NCI-H2081 (cell line): ENCODE measurements at places on chromosomes 4 and X.
A peak's percentile ranks its signal among the peaks of the same experiment; 100 is the strongest.

DNA sequence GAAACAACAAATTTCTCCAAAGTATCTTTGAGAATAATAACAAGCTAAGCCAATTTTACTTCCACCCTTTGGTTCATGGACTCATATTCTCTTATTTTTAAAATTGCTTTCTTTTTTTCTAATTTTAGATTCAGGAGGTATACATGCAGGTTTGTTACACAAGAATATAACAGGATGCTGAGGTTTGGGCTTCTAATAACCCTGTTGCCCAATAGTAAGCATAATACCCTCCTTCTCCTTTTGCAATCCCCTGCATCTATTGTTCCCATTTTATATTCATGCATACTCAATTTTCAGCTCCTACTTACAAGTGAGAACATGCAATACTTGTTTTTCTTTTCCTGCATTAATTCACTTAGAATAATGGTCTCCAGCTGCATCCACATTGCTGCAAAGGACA, 202.3 kb upstream of the FSTL5 start:
- DNase-seq, result no peak

- DNase-seq, result no peak
Observed at GRCh38 chrX:151396042-151396824, 773 bp upstream of the VMA21 start.

DNA sequence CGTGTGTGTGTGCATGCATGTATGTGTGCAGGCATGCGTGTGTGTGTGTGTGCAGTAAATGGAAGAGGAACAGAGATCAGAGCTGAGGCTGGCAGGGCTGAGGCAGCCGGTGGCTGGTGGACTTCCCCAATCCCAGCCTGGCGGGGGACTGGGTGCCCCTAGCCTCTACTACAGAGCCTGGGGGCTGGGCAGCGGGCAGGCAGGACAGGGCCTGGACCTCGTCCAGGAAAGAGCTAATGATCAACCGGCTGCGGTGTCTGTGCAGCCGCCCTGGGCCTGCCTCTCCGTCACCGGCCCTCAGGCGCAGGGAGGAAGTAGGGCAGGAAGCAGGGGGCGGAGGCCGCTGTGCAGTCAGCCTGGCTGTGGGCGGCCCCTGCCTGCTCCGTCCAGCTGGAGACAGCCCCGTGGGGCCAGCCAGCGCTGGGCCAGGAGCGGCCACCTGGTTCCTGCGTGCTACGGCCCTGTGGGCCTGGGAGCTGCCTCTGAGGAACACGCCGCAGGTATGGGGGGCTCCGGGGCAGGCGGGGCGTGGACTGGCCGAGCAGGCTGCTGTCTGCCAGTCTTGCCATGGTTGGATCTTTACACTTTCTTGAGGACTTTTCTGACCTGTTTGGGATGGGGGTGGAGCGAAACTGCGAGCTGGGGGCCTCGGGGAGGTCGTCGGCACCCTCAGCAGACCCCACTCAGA, at the start of gene SH3TC1:
Gene SH3TC1 (plus strand): TSS at position 385 of the 688 bp plus-strand sequence. CDS start 5,905 bp downstream, outside the sequence.
- peak; percentile 84 for DNase-seq

DNA sequence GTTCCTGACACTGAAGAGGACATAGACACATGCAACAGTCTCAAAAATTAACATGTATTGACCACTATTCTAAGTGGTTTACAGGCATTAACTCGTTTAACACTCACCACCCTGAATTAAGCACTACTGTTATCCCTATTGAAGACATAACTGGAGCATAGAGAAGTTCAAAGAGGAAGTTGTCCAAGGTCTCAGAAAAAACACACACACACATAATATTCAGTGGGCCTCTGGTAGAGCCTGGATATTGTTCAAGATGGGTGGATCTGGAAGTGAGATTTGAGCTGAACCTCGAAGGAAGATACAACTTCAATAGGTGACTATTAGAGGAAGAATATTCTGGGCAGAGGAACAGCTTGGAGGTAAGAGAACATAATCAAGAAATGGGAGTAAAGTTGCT, 334.9 kb downstream of the HNRNPD start:
- DNase-seq, result no peak

DNA sequence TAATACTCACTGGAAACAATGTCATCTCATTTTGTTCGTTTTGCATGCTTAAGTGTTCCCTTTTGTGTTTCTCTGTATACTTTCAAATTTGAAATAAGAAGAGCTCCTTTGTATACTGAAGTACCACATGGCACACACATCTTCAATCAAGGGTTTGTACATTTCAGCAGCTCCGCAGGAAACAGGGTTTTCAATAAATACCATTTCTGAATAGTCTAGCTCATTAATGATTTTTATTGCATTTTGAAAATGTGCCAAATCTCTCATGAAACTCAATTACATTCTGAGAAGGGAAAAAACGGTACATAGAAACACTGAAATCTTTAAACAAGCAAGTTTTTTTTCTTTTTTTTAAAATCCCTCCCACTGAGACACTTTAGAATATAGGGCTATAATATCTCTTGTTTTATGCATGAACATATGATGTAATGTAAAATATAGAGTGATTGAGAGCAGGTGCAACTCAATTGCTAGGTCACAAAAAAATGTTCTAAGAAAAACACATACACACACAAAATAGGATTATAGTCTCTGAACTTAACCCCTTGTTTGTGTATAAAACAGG, 914.2 kb upstream of the PCDH7 start:
- DNase-seq, result peak; percentile 19

- DNase-seq, result no peak
Observed at GRCh38 chrX:1941321-1941720, 326.5 kb downstream of the ASMT start.

GRCh38 chrX:153304988-153305736, 16.4 kb downstream of the PNMA6F start:
- DNase-seq, result no peak

GRCh38 chr4:24496597-24496996, 87.8 kb downstream of the DHX15 start:
- DNase-seq, result no peak

DNA sequence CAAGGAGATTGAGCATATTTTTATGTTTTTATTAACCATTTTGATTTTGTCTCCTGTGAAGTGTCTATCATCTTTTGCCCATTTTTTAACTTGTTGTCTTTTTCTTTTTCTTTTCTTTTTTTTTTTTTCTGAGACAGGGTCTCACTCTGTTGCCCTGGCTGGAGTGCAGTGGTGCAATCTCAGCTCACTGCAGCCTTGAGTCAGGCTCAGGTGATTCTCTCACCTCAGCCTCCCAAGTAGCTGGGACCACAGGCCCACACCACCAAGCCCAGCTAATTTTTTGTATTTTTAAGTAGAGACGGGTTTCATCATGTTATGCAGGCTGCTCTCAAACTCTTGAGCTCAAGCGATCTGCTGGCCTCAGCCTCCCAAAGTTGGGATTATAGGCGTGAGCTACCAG, 4.6 kb upstream of the ADD1 start:
- DNase-seq, result no peak

GRCh38 chr4:180717451-180718033, 1525.7 kb upstream of the TENM3 start:
- no peak for DNase-seq

DNA sequence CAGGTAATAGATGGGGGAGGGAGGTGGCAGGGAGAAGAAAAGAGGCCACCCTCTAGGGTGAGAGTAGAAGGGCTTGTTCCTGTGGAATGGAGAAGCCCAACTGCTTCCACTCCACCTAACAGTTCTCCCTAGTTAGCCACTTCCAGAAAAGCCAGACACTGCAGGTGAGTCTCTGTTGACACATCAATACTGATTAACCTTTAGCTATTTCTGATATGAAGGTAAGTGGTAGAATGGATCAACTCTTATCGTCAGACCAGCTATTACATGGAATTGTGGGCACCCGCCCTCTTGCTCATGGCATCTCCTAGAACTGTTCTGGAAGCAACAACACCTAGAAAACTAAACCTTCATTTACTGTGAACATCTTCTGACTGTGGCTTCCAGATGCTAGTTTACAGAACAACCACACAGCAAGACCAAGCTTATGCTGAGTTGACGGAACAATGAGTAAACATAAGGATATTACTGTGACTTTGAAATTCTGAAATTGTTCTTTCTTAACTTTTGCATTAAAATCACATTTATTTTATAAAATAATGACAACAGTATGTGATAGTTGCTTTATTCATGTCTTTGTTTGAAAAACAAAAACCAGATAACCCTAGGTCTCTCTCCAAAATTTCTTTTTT, 44.7 kb downstream of the ANXA3 start:
- DNase-seq, result no peak

DNA sequence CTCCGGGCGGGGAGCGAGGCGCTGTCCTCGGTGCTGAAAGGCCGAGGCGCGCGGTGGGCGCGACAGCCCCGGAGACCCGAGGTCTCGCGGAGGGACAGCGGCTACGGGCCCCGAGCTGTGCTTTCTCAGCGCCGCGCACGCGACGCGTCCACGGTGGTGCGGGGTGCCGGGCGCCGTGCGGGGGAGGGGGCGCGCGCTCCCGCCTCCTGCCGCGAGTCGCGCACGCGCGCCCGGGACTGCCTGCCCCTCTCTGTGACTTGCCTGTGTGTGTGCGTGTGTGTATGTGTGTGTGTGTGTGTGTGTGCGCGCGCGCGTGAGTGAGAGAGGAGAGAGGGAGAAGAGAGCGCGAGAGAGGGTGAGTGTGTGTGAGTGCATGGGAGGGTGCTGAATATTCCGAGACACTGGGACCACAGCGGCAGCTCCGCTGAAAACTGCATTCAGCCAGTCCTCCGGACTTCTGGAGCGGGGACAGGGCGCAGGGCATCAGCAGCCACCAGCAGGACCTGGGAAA, at the start of gene GRIA2:
Gene GRIA2 (plus strand): TSS at position 358 of the 511 bp plus-strand sequence. CDS start 315 bp downstream, outside the sequence.
- peak; percentile 72 for DNase-seq

DNA sequence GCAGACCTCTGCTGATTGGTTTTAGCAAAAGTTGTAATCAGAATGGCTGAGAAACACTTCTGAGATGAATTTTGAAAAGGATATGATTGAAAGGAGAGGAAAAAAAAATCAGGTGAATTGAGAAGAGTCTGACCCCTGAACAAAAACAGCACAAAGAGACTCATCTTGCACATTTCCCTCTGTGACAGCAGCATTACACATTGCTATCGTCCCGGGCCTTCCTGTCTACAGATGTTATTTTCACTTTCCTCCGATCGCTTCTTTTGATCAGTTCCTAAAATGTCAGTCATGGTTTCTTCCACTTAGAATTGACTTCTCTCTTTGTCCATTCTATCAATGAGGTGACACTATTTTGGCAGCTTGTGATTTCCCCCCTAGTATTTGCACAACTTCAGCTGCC, 262.6 kb downstream of the GPC3 start:
- no peak for DNase-seq

- DNase-seq, result no peak
Observed at GRCh38 chrX:48558271-48558670, 16.0 kb upstream of the RBM3 start.

DNA sequence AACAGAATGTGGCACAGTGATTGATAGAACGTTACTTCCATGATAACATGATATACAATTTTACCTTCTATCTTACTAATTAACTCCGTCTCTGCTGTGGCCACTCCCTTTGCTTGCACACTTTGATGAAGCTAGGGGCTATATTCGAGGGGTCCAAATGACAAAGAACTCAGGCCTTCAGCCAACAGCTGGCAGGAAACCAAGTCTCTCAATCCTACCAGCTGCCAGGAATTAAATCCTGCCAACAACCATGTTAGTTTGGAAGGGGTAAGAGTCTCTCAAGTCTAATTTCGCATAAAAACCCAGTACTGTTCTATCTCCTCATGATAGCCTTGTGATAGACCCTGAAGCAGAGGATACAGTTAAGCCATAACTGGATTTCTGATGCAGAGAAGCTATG, 1122.9 kb upstream of the PCDH10 start:
- peak; percentile 89 for DNase-seq

DNA sequence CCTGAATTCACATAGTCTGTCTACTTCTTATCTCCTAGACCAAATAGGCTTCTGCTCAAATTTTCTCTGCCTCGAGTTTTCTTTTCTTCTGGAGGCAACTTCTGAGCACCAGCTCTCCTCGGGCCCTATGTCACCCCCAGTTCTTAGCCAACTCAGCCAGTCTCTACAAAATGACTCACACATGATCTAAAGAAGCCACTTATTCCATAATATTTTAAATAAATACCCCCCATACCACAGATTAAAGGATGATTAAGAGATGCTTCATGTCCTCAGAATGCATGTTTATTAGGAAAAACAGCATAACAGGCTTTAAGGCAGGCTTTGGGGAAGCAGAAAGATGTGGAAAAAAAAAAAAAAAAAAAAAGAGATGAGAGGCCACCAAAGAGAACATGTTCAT, 36.6 kb upstream of the DDX53 start:
- no peak for DNase-seq

- DNase-seq, result no peak
Observed at GRCh38 chrX:154125391-154126040, 18.5 kb upstream of the OPN1LW start.

DNA sequence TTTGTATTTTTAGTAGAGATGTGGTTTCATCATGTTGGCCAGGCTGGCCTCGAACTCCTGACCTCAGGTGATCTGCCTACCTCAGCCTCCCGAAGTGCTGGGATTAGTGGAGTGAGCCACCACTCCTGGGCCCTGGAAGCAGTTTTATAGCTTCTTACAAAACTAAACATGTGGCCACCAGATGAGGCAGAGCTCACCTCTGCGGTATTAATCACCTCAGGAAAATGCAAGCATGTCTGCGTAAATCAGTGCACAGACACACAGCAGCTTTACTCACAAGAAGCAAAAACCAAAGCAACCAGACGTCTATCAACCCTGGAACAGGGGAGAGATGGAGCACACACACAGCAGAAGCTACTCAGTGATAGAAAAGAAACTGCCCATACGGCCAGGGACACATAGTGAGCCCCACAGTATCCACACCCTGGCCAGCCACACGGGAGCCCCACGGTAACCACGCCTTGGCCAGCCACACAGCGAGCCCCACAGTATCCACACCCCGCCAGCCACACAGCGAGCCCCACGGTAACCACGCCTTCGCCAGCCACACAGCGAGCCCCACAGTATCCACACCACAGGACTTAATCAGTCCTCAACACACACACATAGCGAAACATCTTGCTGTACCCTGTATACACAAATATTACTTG, 30.2 kb downstream of the PPP2R3B start:
- no peak for DNase-seq

GRCh38 chr4:180828455-180829018, 1414.7 kb upstream of the TENM3 start:
- peak; percentile 83 for DNase-seq
